ENCODE measurements at places on chromosomes 16 and 17. TPM values are rescaled to one million over a fixed set of nuclear protein-coding genes. Genes with fewer than 3 reads are reported as not detected.

DNA sequence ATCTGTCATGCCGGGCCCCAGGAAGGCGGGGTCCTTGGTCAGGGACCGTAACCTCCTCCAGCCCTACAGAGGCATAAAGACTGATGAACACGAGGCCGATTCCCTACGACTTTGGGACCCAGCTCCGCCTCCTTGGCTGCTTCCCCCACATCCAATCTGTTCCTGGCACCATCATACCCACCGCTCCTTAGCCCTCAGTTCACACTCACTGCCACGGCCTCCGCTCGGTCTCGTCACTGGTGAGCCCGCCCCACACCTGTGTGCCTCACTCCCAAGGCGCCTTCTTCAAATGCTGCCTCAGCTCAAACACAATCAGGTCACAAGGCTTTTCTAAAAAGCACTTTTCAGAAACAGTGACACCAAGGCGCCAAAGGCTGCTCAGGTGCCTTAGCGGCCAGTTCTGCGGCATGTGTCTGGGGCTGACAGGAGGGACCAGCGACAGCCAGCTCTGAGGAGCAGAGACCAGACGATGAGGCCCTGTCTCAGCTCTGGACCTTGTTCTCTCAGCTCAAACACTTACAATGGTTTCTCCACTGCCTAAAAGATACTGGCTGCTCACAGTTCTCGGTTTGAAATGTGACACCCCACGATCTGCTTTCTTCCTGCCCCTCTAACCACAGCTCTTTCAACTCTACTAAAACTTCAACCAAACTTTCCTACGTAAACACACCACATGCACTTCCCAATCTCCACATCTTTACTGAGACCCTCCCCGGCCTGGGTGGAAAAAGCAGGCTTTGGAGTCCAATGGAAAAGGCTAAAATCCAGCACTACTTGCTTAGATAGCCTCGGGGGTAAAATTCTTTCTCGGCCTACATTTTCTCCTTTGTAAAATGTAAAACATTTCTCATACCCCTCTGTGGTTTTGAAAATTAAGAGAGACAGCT lies 33.2 kb downstream of the CYB5D2 start:
- DNase-seq: no peak

DNA sequence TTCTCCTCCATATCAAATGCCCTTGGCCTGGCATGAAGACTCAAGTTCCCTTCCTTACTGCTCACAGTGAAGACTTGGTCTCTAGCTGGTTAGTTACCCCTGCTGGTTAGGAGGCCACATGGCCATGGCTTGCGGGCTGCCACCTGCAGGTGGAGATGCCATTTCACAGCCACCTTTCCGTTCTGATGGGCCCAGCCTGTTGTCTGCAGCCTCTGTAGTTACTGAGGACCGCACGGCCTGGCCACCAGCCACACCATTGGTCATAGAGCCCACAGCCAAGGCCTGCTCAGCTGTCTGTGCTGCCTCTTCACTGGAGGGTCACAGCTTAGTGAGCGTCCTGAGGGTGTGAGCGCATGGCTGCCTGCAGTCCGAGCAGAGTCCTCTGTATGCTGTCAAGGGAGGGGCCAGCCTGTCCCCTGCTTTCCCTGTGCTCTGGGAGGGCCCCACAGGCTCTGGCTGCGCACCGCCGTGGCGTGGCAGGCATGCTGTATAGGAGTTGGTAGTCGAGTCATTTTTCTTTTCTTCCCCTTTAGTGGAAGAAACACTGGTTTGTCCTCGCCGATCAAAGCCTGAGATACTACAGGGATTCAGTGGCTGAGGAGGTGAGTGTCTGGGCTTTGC lies 59.2 kb downstream of the PLD6 start:
- peak; percentile 47 for DNase-seq

DNA sequence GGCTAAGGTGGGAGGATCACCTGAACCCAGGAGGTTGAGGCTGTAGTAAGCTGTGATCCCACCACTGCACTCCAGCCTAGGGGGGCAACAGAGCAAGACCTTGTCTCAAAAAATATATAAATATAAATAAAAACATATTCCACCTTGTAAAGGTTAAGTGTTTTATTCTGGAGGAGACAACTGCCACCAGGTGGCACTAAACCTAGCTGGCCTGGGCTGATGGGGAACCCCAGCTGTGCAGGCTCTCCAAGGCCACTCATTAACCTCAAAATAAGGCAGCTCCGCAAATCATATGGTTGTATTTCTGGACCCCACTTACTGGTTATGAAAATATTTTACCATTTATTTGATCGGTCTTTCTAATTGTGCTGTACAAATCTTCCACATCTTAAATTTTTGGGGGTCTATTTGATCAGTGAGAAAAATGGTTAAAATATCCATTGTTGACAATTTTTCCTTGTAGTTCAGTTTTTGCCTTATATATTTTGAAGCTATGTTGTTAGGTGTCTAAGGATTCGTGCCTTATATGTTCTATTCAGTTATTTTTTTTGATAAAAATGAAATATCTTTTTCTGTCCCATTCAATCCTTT lies 8.5 kb upstream of the ICAM2 start:
- peak; percentile 69 for DNase-seq

DNA sequence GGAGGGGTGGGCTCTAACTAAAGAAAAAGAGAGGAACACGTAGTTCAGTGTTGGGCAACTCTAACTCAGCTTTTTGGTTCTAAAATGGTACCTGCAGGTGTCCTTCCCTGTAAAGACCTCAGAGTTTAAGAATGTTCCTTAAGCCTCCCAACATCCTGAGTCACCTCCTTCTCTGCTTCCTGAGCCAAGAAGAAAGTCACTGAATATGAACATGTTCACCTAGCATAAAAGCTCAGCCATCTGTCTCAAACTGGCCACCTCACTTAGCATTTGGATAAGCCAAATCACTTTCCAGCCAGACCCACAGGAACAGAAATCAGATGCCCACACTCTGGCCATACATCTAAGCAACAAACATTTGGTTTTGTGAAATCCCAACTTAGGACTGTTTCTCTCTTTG lies 3.7 kb downstream of the TMEM98 start:
- no peak for DNase-seq

DNA sequence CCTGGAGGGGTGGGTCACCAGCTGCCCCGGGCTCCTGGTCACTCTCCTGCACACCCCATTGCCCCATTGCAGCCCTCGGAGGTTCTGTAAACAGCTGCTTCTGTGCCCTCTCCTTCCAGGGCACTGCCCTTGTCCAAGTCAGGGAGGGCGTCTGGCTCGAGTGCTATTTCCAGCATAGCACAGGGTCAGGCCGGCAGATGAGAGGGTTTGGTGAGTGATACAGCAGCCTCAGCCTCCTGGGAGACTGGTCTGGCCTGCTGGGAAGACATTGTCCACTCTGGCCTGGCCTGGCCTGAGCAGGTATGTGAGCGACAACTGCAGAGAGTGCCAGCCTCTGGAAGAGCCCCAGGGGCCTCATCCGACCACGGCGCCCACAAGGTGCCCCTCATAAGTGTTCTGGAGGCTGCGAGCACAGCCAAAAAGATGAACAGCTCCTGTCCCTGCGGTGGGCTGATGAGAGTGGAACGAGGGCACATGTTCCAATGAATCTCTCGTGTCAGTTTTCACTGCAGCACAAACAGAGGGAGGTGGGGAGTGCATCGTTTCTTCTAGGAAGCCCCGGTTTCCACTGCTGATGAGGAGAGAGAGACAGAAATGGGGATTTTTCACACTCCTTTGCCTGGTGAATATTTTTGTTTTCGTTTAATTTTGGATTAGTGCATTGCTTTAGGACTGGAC lies 105.8 kb upstream of the SDK2 start:
- DNase-seq: peak; percentile 42

- no peak for DNase-seq
Measured at GRCh38 chr17:2084766-2085647, 30.1 kb downstream of the HIC1 start.

- no peak for DNase-seq
Measured at GRCh38 chr17:691423-691822, 23.2 kb downstream of the VPS53 start.

GRCh38 chr16:68417711-68418301 lies 30.5 kb downstream of the SMPD3 start:
- DNase-seq: no peak

DNA sequence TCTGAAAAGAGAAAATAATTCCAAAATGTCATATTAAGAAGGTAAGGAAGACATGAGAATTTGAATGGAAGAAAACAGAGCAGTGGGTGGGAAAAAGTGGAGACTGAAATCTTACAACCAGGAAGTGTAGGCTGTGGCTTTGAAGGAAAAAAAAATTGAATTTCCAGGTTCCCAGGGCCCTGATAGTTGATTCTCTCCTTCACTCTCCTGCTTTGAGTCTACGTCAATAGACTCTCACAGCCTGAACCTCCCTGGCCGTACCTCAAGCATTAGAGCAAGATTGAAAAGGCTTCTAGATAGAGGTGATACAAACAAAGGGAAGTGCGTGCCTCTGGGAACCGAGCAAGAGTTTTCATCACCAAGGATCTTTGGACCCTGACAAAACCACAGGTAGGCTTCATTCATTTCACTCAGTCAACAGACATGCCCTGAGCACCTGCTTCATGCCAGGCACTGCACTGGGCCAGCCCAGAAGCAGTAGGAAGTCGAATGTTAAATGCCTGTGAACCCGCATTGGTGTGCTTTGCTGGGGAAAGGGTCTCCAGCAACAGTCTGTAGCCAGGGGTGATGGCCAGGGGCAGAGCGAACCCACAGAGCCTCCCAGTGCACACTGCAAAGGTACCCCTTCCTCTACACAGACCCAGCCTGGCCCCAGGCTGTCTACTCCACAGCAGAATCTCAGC lies 163.9 kb downstream of the SLC39A11 start:
- DNase-seq: no peak

GRCh38 chr17:61217878-61218437 lies 181.7 kb upstream of the TBX2 start:
- DNase-seq: no peak

DNA sequence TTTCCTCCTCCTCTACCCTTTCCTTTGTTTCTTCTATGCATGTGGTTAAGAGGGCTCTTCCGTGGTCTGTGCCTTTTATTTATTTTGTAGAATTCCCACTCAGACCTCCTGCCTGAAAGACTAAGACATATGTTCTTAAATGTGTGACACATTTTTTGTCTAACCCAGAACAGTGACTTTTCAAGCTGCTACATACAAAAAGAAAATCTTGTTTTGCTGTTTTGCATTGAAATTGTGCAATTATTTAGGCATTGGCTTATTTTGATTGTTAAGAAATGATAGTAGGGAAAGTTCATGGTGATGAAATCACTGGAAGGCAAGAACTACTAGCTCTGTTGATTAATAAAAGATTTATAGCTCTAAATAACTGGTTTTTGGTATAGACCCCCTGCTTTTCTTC lies 76.8 kb downstream of the TUBD1 start:
- no peak for DNase-seq

- no peak for DNase-seq
Measured at GRCh38 chr16:22886927-22887326, 73.0 kb downstream of the HS3ST2 start.

DNA sequence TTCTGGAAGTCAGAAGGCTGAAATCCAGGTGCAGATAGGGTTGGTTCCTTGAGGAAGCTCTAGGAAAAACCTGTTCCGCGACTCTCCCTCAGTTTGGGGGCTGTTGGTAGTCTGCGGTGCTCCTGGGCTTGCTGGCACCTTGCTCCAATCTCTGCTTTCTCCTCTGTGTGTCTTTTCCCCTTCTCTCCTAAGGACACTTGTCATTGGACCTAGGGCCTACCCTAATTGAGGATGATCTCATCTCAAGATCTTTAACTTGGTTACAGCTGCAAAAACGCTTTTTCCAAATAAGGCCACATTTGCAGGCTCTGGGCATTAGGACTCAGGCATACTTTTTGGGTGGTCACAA lies 12.9 kb upstream of the CACNG4 start:
- no peak for DNase-seq

GRCh38 chr16:49513040-49513439 lies 139.4 kb downstream of the C16orf78 start:
- DNase-seq: no peak

The HSD17B1 gene
- total RNA-seq: 1.4 TPM

DNA sequence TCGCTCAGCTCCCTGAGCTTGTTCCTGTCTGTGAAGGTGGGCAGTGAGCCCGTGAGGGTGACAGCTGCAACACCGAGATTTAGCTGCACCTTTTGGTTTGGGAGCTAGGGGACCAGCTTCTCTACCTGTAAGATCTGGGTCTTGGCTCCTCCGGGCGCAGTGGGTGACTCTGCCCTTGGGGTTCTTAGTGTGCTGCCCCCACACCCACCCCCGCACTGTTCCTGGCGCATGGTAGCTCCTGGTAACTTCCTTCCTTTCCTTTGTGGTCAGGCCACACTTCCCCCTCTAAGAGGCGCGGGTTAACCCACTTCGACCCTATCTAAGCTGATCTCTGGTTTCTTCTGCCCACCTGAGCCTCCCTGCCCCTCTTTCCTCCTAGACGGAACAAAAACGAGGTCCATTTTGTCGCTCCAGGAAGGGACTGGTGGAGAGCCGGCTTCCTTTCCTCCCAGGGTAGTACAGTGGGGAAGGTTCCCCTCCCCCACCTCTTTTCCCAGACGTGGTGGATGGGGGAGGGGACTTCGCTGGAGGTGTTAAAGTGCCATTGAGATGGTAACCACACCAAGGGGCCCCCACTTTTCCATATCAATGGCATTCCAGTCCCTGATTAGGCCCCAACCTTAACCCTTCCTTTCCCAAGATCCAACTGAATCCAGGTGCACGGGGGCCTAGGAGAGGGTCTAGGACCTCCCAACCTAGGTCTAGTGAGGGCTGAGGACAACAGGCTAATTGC lies 4.6 kb upstream of the CLDN9 start:
- DNase-seq: peak; percentile 81

DNA sequence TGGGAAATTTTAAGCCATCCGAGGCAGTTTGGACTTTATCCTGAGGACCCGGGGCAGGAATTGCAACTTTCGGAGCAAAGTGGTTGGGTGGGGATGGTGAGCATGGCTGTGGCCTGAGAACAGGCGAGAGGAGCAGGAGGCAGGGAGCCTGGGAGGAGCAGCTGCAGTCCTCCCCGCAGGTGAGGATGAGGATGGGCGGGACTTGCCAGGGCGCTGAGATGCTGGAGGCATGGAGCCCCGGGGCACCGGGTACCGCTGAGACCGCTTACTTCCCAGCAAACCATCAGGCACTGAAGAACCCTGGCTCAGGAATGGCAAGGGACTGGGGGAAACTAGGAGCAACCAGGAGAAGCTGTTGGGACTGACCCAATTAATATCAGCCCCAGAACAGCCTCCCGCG lies 210.8 kb downstream of the GSG1L start:
- DNase-seq: no peak

DNA sequence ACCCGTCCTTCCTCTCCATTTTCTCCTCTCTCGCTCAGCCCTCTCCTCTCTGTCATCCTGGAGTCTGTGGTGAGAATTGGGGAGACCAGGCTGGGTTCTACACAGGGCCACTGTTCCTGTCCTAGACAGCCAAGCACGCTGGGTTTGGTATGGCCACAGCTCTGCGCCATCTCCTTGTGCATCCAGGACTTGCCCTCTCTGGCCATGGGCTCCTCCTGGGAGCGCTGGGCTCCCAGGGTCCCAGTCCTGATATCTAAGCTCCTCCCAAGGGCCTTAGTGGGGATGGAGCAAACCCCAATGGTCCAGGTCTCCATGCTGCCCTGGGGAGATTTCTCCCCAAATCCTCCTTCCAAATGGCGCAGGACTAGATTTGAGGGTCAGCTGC lies 27.2 kb upstream of the ITGA3 start:
- no peak for DNase-seq

DNA sequence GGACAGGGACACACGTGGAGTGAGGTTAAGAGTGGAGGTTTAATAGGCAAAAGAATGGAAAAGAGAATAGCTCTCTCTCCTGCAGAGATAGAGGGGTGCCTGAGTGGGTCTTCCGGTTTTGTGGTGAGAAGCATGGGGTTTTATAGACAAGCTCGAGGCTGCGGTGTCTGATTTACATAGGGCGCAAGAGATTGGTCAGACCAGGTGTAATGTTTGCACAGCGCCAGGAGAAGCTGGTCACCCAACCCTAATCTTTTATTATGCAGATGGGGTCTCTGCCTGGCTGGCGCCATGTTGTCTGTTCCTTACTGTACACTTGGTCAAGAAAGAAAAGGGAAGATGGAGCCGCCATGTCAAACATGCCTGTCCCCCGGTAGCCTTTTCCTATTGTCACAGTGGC lies 44.5 kb upstream of the MLYCD start:
- DNase-seq: no peak
